Right lung (tissue), 10 donors: ENCODE measurements at places on chromosomes 7 and 10.

DNA sequence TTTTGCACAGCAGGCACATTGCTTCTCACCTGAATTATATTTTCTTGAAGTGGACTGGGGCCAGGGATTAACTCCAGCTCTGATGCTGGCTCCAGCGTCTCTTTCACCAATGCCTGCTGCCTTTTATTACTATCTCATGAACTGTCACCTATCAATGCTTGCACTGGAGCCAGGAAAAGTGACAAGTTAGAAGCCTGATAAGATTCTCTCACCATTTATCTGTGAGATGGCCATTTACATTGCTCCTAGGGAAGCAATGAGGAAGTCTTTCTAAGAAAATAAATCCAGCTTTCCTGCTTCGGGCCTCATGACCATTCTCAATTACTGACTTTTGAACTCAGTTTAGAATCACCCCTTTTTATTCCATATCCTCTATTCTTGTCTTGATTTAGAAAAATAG is 48.5 kb upstream of the LRRTM3 start:
- DNase-seq: no peak

DNA sequence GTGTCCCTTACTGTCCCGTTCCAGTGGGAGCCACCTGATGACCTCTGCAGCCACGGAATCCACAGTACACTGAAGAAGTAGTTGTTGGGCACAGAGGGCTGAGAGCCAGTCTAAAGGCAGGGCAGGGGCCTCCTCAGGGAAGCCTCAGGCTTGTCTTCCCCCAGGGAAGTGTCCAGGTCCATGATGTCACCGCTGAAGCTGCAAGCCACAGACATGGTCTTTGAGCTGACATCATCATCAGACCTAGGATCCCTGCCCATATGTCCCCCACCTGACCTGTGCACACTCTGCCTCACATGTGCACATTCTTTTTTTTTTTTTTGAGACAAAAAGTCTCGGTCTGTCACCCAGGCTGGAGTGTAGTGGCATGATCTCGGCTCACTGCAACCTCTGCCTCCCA is 38.4 kb upstream of the ELFN1 start:
- DNase-seq: no peak

GRCh38 chr10:127888521-127889312 is 4.0 kb downstream of the CLRN3 start:
- DNase-seq: no peak

DNA sequence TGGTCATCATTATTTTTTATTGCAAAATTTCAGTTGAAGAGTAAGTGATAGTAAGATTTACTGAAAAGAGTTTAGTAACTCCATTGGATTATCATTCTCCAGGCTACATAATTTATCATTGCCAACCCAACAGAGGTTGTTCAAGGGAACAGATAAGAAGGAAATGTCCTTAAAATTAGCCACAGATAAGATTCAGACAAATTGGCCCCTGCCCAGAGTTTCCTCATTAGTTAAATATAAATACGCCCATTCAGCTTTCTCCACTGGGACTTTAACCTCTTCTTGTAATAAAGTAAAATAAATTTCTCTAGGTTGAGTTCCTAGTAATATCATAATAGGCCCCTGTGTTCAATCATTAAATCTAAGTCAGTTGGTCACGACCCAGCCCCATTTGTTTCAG is 27.7 kb upstream of the PHYHIPL start:
- no peak for DNase-seq

- DNase-seq: no peak
Observed at GRCh38 chr10:84008878-84009277, 130.4 kb upstream of the GHITM start.

DNA sequence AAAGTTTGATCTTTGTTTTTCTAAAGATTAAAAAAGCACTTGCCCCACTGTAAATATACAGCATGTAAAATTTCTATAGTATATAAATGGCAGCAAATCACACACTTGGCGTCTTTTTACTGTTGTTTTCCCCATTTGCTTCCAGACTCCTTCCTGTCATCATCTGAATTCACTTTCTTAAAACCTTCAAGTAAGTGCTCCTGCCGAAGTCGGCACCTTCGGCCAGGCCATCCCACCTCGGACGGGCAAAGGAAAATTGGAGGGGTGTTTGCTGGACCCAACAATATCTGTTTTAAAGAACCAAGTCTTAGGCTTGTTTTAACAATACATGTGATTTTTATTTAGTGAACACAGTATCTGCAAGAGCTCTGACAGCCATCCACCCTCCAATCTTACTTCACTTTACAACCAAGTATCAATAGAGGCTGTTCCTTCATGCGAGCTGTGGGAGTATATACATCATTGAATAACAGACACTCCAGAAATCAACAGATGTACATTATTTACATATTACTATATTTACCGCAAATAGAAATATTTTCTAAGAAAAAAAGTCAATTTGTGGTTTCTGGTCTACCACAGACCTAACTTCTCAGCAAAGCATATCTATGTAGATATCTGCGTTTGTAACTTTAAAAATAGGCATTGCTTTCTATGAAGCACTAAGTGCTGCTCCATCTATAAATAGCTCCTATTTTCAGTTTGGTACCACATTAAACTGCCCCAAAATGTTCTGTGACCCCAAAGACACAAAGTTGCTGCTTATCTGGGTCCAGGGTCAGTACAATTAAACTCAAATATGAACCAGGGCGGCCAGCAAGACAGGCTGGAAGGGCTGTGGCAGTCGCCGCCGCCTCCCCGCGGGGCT is 110.7 kb downstream of the CYTH3 start:
- DNase-seq: no peak

DNA sequence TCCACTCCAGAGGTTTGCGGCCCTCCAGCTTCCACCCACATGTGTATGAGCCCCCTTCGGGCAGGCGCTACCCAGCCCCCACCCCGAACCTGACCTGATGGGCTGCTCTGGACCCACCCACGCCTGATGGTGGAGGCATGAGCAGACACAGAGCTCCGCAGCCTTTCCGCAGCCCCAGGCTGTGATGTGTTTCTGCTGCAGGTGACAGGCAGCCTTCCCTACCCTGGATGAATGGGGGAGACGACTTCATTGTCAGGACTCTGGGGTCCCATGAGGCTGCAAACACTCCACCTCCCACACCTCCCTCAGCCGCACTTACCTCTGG is 61.2 kb downstream of the OAT start:
- DNase-seq: no peak

DNA sequence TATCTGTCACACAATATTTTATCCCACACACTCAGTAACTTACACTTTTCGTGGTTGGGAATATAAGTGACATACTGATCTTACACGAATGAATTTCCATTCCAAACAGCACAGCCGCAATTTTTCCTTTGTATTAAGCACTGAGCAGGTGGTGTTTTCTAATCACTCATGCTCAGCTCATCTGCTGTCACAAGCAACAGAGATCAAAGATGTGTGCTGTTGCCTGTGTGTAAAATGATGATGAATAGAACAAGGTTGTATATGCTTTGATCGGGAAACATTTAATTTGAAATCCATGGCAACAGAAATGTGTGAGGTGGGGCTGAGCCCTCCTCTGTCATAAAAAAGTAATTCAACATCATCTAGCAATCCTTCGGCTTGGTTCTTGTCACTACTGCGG is 927.7 kb upstream of the MBL2 start:
- DNase-seq: no peak

GRCh38 chr10:12020574-12020973 is 22.0 kb downstream of the UPF2 start:
- no peak for DNase-seq

GRCh38 chr7:150788474-150789269 is 11.5 kb downstream of the TMEM176B start:
- DNase-seq: no peak

DNA sequence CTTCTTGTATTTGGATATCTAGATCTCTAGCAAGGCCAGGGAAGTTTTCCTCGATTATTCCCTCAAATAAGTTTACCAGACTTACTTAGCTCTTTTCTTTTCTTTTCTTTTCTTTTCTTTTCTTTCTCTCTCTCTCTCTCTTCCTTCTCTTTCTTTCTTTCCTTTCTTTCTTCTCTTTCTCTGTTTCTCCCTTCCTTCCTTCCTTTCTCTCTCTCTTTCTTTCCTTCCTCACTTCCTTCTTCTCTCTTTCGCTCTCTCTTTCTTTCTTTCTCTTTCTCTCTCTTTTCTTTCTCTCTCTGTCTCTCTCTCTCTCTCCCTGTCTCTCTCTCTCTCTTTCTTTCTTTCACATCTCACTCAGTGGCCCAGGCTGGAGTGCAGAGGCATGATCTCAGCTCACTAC is 37.0 kb downstream of the UPP1 start:
- no peak for DNase-seq

- DNase-seq: no peak
Observed at GRCh38 chr10:108801775-108802517, 1121.4 kb downstream of the XPNPEP1 start.

DNA sequence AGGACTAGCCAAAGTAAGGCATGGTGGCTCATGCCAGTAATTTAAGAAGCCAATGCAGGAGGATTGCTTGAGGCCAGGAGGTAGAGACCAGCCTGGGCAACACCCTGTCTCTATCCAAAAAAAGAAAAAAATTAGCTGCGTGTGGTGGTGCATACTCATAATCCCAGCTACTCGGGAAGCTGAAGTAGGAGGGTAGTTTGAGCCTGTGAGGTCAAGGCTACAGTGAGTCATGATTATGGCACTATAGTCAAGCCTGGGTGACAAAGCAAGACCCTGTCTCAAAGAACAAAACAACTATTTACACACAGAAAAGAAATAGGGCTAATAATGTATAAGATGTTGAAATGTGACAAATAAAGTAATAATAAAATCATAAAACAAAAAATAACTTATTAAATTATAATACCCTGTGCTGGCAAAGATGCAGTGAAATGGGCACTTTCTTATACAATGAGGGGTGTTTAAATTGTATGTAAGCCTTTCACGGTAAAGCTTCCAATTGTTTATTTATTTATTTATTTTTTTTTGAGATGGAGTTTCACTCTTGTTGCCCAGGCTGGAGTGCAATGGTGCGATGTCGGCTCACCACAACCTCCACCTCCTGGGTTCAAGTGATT is 175.2 kb downstream of the TPST1 start:
- no peak for DNase-seq

- no peak for DNase-seq
Observed at GRCh38 chr7:75623390-75624133, 115.2 kb downstream of the HIP1 start.

GRCh38 chr7:1885465-1886226 is 215.6 kb downstream of the ELFN1 start:
- no peak for DNase-seq

DNA sequence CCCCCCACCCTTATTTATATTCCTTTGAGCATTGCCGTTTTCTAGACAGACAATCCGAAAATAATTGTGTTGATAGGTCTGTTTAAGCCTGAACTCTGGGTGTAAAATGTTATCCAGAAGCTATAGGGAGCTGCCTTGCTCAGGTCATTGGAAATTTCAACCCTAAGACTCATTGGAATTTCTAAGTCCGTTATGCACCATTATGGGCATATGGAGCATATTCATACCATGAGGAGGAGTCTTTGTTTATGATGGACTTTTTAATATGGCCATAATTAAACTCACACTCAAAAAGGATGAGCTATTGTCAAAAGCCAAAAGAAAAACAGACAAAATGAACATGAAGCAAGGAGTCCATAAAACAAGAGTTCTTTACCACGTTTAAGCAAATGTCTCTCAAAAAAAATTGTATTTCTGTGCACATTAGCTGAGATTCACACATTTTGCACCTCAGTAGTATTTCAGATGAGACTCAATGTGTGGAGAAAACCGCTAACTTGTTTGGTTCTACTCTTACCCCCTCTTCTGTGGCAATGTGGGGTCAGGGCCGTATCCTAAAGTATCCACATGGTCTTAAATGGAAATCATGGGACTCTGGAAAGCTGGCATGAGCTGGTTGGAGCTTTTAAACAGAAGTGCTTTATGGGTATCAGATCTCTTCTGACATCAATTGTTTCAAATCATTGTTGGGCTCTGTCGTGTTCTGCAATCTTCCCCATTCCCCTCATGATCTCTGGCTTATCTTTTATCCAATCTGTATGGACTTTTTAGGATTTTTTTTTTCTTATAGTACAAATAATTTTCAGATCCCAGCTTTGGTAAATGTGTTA is 60.5 kb downstream of the PODXL start:
- no peak for DNase-seq

- DNase-seq: peak; percentile 17
Observed at GRCh38 chr7:38169847-38170246, 8.2 kb upstream of the STARD3NL start.

GRCh38 chr10:117132751-117133231 is 5.3 kb downstream of the VAX1 start:
- DNase-seq: no peak
